ENCODE measurements at places on chromosomes 1 and 21.

DNA sequence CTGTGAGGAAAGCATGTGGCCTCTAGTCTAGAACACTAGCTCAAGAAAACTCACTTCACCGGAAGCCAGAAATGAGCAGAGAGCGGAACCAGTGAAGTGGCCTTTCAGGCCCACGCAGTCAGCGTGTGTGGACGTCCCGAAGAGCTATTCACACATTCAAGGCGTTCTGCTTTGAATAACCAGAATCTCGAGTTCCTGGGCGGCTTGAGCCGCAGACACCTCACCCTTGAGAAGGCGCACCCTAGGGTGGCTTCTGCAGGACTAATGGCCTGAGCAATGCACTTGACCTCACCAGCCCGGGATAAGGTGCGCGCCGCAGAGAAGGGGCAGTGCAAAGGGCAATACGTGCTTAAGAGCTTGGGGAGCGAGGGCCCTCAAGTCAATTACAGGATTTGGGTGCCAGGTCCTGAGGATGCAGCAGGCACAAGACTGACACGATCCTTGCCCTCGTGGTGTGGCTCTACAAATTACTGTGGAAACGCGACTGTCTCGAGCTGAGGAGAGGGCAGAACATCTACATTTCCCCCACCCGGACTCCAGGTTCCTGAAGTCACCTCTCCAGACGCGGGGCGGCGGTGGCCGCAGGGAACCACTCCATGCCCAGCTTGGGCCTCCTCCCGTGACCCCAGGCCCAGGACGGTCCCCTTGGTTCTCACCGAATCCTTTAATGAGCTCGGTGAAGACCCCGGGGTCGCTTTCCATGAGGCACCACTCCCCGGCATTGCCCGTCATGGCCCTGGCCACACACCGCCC lies 455 bp downstream of the UCHL5 start:
- peaks cover 8% of the 10 kb centered on the region for H3K4me1 ChIP-seq
- H3K4me3 ChIP-seq: peak overlapping the region; percentile 66
- H3K27me3 ChIP-seq: no peaks in the 10 kb centered on the region
- peak overlapping the region; percentile 98 for H3K27ac ChIP-seq
- peak; percentile 63 for DNase-seq
- H3K36me3 ChIP-seq: no peaks in the 10 kb centered on the region

DNA sequence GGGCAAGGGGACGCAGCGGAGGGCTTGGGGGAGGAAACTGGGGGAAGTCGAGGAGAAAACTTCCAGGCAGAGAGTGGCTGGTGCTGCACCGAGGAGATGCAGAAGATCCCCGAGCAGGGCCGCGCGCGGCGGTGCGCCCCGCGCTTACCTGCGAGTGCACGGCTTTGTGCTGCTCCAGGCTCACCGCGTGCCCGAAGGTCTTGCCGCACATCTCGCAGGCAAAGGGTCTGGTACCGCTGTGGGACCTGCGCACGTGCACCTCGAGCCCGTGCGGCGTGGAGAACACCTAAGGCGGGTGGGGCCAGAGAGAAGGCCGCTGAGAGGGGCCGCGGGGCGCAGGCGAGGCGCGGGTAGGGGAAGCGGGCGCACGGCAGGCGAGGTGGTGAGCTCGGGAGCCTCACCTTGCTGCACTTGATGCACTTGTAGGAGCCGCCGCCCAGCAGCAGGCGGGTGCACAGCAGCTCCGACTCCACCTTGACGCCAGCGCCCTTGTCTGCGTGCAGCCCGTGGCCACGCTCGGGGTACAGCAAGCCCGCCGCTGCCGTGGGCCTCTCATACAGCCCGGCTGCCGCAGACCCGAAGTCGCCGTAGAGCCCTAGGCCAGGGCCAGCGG lies 6.4 kb downstream of the GFI1 start:
- H3K4me3 ChIP-seq: peak overlapping the region; percentile 18
- no peaks in the 10 kb centered on the region for H3K36me3 ChIP-seq
- peaks cover 58% of the 10 kb centered on the region for H3K27me3 ChIP-seq
- peaks cover 28% of the 10 kb centered on the region for H3K4me1 ChIP-seq

DNA sequence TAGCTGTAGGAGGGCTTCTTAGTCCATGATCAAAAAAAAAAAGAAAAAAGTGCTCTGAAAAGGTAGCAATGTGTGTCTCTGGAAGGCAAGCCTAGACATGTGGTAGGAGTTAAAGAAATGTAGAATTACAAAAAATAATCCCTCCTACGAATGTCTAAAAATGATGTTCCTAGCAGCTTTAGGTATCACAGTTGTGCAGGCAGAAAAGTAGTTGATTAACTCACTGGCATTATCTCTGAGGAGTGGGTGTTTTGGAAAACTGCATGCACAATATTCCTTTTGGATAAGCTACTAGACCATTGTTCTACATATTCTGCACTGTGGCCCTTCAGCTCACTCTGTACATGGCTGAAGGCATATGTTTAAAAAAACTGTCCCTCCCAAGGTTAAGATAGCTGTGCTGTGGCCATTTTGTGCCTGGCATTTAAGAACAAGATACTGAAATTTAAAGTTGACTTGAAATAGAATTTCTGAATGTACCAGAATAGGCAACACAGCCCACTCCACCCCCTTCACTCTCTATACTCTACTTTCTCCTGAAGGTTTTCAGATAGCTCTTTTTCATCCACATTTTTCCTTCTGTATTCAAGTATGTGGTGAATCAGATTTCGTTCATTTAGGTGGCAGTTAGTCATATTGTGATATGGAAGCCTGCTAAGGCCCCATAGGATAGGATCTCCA lies 463.9 kb upstream of the LRRC7 start:
- no peaks in the 10 kb centered on the region for H3K4me1 ChIP-seq
- H3K4me3 ChIP-seq: no peak overlapping the region
- H3K27me3 ChIP-seq: no peaks in the 10 kb centered on the region
- no peak for DNase-seq
- H3K36me3 ChIP-seq: no peaks in the 10 kb centered on the region
- no peak overlapping the region for H3K27ac ChIP-seq

- no peak overlapping the region for H3K27ac ChIP-seq
- no peaks in the 10 kb centered on the region for H3K4me1 ChIP-seq
- DNase-seq: no peak
- no peaks in the 10 kb centered on the region for H3K27me3 ChIP-seq
- H3K36me3 ChIP-seq: no peaks in the 10 kb centered on the region
These were observed 563.6 kb upstream of the NEGR1 start for GRCh38 chr1:72845981-72846380.

- no peaks in the 10 kb centered on the region for H3K27me3 ChIP-seq
- H3K36me3 ChIP-seq: no peaks in the 10 kb centered on the region
- DNase-seq: no peak
- H3K27ac ChIP-seq: no peak overlapping the region
- no peaks in the 10 kb centered on the region for H3K4me1 ChIP-seq
These were observed 44.5 kb downstream of the TIAM1 start for GRCh38 chr21:31299291-31300147.

GRCh38 chr21:14686466-14687267 lies 140.6 kb upstream of the SAMSN1 start:
- H3K36me3 ChIP-seq: no peaks in the 10 kb centered on the region
- no peak overlapping the region for H3K27ac ChIP-seq
- DNase-seq: no peak
- no peaks in the 10 kb centered on the region for H3K4me1 ChIP-seq
- no peaks in the 10 kb centered on the region for H3K27me3 ChIP-seq

DNA sequence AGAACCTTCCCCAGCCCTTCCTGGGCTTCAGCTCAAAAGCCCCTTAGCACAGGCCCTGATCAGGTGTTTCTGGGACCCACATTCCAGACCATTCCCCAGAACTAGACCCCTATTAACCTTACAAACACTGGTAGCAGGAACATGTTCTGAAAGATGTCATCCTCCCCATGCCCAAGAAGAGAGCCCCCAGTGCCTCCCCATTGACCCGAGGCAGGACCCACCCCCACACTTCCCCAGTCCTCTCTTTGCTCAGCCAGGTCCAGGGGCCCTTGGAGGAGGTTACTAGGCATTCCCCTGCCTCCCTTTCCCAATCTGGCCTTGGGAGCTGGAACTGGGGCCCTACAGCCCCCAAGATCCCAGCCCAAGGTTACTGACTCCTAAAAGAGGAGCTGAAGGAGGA lies 38.9 kb upstream of the HMGB4 start:
- H3K36me3 ChIP-seq: no peaks in the 10 kb centered on the region
- no peaks in the 10 kb centered on the region for H3K4me1 ChIP-seq
- no peak overlapping the region for H3K4me3 ChIP-seq
- H3K27me3 ChIP-seq: no peaks in the 10 kb centered on the region

DNA sequence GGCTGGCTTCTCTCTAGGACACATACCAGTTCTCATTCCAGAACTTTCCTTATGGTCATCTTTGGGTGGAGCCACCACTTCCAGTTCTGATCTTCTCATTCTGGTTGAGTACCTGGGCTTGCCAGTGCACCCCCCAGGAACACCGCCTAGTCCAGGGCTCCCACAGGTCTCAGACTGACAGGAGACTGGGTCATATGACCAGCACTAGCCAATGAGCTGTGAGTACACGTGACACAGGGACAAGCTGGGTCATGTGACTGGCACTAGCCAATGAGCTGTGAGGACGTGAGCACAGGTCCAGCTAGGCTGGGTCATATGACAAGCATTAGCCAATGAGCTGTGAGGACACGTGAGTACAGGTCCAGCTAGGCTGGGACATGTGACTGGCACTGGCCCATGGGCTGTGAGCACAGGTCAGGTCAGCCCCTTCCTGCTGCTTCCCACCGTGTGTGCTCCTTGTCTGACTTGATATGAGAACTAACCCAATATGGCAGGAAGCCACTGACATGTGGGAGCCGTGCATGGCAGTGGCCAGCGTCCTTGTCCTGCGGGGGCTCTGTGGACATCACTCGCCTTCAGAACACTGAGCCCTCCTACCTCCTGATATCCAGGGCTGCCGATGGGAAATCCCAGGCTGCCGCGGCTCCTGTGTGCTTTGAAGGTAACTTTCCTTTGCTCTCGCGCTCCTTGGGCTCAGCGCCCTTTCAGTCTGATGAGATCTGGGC lies 22.7 kb downstream of the KRTAP10-1 start:
- H3K27ac ChIP-seq: no peak overlapping the region
- no peaks in the 10 kb centered on the region for H3K4me1 ChIP-seq
- no peaks in the 10 kb centered on the region for H3K36me3 ChIP-seq
- no peak overlapping the region for H3K4me3 ChIP-seq
- no peaks in the 10 kb centered on the region for H3K27me3 ChIP-seq

DNA sequence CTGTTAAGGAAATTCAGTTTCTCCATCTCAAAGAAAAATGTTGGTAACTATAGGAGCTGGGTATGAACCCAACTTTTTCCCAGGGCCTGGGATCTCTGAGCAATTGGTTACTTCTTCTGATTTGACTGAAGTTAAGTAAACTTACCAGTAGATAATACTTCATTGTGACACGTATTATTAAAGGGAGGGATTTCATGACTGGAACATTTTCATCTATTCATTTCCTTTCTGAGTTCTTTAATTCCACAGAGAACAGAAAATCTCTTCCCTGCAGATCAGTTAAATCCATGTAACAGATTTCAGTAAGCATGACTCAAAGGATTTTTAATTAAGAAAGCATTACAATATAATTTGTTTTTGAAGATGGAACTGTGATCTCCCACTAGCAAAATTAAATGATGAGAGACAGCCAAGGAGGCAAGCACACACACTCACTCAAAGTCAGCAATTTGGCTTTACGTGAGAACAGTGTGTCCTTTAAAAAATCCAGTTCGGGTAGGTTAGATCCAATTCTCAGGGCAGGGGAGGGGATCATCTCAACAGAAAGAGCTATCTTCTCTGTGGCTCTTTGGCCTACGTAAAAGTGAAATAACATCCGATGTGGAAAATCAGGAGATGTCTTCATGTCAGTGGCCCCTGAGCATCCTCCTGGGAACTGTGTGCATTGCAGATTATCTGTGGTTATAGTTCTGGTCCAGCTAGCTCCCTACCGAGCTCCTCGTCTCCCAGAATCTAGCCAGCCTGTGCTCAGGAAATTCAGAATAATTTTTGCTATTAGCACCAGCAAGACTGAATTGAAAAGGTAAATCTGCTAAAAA lies 10.8 kb upstream of the MYOC start:
- no peaks in the 10 kb centered on the region for H3K27me3 ChIP-seq
- H3K4me3 ChIP-seq: no peak overlapping the region
- no peak for DNase-seq

- no peak overlapping the region for H3K27ac ChIP-seq
- DNase-seq: no peak
- H3K4me1 ChIP-seq: no peaks in the 10 kb centered on the region
- no peaks in the 10 kb centered on the region for H3K36me3 ChIP-seq
- no peak overlapping the region for H3K4me3 ChIP-seq
These were observed 148.4 kb upstream of the TMEM51 start for GRCh38 chr1:15005116-15005515.

DNA sequence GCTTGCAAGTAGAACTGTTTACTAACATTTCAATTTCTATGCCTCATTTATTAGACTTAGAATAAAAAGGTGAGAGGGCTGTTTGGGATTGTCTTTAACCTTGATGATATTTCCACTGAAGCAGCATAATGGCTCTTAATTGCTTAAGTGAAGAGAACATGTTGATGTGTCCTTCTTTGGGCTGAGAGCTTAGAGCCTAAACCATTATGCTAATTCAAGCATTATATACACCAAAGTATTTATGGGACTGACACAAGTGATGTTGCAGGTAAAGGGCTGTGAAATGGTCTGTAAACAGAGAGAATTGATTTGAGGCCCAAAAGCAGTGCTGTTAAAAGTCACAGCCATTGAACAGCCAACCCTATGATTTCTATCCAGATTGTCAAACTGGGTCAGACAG lies 113.9 kb downstream of the ATG4C start:
- no peaks in the 10 kb centered on the region for H3K36me3 ChIP-seq
- no peaks in the 10 kb centered on the region for H3K4me1 ChIP-seq
- no peak overlapping the region for H3K27ac ChIP-seq
- DNase-seq: no peak
- no peak overlapping the region for H3K4me3 ChIP-seq

- no peaks in the 10 kb centered on the region for H3K27me3 ChIP-seq
- no peak overlapping the region for H3K4me3 ChIP-seq
- H3K27ac ChIP-seq: peak overlapping the region; percentile 1
- H3K36me3 ChIP-seq: no peaks in the 10 kb centered on the region
- peaks cover 5% of the 10 kb centered on the region for H3K4me1 ChIP-seq
- no peak for DNase-seq
These were observed 15.5 kb upstream of the CNN3 start for GRCh38 chr1:94942171-94943128.

DNA sequence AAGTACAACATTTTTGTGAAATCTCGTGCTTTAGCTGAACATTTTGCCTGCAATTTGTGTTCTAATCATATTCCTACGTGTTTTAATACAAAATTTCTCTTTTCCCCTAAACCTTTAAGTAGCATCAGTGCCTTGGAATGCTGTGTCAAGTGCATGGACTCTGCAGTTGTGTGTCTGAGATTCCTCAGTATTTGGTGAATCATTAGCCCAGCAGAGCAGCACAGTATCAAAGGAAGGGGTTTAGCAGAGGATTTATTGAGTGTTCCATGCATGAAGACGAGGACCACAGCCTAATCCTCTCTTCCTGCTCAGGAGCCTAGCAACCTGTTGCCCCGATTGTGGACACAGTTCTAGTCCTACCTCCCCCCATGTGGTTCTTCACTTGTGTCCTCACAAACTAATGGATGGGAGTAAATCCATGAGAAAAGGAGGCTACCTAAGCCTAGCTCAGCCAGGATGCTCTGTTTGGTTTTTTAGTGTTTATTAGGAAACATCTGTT lies 29.3 kb upstream of the PCP4 start:
- H3K27me3 ChIP-seq: no peaks in the 10 kb centered on the region
- no peaks in the 10 kb centered on the region for H3K36me3 ChIP-seq
- no peak overlapping the region for H3K27ac ChIP-seq
- no peak overlapping the region for H3K4me3 ChIP-seq
- no peak for DNase-seq
- H3K4me1 ChIP-seq: no peaks in the 10 kb centered on the region
